ENCODE measurements at places on chromosomes 1 and 21.

DNA sequence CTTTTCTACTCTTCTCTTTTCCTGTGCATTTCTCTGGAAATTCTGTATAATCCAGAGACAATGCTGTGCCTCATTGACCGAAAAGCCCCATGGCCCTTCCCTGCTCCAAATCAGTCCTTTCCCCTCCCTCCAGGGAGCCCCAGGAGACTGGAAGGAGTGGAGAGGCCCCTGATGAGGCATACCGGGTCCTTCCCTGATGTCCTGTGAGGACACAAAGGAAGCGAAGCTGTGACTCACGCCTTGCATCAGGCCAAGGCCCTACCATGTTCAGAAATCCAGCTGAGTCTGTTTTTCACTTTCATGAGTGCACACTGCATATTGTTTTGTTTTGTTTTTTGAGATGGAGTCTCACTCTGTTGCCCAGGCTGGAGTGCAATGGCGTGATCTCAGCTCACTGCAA is 38.7 kb upstream of the BECN2 start:
- peak; percentile 77 for DNase-seq

DNA sequence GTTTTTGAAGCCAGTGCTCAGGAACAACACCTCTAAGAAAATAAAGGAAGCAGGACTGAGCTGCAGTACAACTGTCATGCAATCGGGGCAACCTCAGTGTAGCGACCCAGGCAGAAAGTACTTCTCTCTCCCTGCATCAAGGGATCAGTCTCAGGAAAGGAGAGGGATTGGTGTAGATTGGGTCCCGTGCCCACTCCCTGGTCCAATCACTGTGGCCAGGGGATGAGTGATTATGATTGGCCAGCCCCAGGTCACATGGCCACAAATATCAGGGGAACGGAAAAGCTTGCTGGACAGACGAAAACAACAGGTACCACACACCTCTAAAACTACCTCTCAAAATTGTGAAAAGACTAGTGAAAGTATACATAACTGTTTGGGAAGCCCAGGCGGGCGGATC is 136.2 kb upstream of the F3 start:
- DNase-seq = no peak

DNA sequence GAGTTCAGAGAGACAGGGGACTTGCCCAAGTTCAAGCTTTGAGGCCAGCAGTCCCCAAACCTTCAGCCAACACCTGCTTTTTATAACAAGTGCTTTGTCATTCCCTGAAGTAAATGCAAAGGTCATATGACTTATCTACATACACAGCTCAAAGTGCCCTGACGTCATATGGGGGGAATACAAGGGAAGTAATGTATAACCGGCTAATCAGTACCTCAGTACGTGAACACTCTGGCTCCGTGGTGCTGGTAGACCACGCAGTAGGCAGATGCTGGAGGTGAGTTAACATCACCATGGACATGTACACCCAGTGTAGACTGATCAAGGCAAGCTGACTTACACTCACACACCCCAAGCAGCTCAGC is 60.0 kb downstream of the BACE2 start:
- DNase-seq = no peak

DNA sequence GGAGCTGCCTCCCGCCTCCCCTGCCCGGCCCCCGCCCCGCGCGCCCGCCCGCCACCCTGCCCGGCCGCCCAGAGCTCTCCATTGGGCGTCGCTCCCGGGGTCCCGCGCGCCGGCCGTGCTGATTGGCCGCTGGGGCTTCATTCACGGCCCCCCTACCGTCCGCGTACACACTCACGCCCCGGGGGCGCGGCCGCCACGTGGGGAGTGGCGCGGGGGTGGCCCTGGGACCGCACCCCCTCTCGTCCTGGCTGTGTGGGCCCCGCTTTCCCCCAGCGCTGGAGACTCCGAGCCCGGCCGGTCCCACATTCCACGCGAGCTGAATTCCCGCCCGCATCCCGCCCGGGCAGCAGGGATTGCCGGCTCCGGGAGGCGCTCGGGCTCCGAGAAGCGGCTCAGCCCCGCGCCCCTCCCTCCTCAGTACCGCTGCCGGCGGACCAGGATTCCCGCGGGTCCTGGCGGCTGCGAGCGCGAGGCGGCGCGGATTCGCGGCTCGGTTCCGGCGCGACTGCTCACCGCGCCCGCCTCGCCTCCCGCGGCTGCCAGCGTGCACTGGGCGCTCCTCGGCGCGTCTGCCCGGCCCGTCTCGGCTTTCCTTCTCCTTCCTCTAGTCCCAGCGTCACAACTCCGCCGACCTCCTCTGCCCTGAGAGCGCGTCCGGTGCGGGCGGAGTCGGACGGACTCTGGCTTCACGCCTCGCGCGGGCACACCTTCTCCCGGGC is 450 bp upstream of the POU3F1 start:
- peak; percentile 30 for DNase-seq

DNA sequence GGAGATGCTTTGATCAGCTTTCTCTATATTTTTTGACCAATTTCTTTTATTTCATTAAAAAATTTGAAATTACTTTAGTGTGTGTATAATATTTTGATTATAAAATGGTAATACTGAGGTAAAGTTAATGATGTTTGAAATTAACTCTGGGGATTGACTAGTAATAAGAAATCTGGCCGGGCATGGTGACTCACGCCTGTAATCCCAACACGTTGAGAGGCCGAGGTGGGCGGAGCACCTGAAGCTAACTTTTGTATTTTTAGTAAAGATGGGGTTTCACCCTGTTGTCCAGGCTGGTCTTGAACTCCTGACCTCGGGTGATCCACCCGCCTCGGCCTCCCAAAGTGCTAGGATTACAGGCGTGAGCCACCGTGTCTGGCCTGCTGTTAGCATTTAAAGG is 17.5 kb downstream of the SCP2 start:
- no peak for DNase-seq

GRCh38 chr1:68401506-68401905 is 48.2 kb downstream of the RPE65 start:
- DNase-seq = no peak

Data from skeletal muscle cell (primary cell).